CD4-positive, CD25-positive, alpha-beta regulatory T cell (primary cell): ENCODE measurements at places on chromosomes 2 and 18. TPM values are rescaled to one million over a fixed set of nuclear protein-coding genes. Genes with fewer than 3 reads are reported as not detected.

DNA sequence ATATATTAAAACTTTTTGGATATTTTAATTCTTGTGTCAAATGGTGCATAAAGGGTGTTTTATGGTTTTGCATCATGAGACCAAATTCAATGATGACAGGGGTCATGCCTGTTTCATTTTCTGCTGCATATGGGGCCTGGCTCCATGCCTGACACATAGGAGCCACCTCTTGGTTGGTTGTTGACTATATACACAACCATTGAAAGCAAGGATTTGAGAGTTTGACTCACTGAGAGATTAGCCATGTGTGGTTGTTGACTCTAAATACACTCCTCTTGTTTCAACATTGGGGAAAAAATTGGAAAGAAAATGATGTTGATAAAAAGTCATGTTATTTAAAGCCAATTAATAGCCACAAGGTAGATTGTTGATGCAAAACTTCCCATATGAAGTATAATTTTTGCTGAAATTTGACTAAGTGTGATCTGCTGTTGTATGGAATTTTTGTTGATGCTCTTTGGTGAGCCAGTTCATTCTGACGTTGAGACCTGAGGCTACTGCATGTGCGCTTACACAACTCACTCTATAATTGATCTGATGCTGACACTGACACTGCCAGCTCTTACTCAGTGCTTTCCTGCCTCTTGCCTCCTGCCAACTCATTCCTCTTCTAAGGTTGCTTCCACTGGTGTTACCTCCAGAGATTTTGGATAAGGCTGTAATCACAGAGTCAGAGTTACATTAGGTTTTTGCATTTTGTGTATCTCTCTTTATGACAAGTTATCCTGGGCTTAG is 446.2 kb upstream of the SLC14A2 start:
- no peak for DNase-seq

DNA sequence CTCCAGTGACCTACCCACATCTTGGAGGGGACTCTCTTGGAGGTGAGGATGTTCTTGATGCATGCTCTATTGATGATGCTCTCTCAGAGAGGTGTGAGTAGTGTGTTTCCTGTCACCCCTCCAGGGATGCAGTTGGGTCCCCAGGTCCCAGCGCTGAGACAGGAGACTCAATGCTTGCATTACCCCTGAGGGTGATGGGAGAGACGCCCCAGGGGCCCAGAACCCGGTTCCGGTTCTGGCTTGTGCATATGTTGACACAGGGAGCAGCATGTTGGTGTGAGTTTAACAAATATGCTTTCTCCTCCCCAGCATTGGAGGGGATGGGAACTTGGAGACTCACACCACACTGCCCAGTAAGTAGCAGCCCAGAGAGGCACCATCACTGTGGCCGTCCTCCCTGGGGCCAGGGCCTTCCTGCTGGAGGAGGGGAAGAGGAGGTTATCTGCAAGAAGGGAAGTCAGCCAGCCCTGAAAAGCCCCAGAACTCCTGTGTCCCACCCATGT is 124.5 kb downstream of the PLB1 start:
- no peak for DNase-seq

The MGAT4A gene
- total RNA-seq, result 105 TPM

The IL37 gene
- not detected for total RNA-seq

DNA sequence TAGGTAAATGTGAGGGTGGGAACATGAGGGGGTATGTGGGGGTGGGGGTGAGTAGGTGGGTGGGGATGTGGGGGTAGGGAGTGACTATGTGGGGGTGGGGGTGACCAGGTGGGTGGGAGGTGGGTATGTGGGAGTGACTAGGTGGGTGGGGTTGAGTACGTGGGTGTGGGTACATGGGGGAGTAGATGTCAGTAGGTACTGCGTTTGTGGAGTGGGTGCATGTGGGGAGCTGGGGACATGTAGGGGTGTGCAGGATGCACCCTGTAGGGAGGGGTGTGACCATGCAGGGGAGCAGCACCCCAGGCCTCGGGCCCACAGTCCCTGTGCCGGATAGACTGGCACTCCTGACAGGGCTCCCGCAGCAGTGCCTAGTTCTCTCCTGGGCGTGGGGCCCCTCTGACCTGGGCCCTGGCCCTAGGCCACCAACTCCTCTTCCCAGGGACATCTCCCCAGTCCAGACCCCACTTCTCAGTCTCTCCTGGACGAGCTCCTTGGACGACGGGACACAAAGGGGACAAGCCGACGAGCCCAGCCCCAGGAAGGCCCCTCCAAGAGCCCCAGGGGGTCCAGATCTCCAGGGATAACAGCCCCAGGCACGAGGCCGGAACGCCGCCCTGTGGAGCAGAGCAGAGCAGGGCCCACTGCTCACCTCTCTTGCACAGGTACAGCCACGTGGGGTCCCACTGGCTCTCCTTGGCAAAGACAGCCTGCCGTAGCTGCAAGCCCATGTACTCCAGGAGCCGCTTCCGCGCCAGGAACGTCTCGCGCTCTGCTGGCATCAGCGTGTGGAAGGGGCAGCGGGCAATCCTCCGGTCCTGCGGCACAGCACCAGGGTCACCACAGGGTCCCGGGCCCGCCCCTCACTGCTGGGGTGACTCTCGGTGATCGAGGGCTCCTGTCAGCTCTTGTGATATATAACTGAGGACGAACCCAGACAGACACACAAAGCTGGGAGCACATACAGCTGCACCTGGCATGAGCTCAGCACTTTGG is 58.2 kb downstream of the ANKMY1 start:
- no peak for DNase-seq

GRCh38 chr2:191910518-191910917 is 63.6 kb upstream of the CAVIN2 start:
- DNase-seq, result no peak

The SKOR2 gene
- total RNA-seq, result not detected

The PPP1R1C gene
- not detected for total RNA-seq

The MOGAT1 gene
- total RNA-seq, result not detected

DNA sequence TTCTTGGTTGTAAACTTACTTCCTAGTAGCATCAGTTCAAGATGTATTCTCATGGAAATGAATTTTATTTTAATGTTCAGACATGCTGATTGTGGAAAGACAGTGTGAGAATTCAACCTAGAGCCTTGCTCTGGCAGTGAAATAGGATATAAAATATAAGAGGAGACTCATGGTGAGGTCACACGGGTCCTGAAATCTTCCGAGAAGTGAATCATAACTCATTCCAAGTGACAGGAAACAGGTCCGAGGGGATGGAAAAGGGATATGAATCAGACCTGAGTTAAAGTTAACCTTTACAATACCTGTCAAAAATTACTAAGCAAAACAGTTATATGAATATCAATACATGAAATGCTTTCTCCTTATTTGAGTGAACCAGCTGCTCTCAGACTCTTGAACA is 185.2 kb upstream of the LRRTM1 start:
- DNase-seq, result no peak

The SLC25A52 gene
- not detected for total RNA-seq
